ENCODE measurements at places on chromosomes 1 and 21.

GRCh38 chr1:74620242-74620641 lies 53.4 kb downstream of the ERICH3 start:
- no peak for DNase-seq

DNA sequence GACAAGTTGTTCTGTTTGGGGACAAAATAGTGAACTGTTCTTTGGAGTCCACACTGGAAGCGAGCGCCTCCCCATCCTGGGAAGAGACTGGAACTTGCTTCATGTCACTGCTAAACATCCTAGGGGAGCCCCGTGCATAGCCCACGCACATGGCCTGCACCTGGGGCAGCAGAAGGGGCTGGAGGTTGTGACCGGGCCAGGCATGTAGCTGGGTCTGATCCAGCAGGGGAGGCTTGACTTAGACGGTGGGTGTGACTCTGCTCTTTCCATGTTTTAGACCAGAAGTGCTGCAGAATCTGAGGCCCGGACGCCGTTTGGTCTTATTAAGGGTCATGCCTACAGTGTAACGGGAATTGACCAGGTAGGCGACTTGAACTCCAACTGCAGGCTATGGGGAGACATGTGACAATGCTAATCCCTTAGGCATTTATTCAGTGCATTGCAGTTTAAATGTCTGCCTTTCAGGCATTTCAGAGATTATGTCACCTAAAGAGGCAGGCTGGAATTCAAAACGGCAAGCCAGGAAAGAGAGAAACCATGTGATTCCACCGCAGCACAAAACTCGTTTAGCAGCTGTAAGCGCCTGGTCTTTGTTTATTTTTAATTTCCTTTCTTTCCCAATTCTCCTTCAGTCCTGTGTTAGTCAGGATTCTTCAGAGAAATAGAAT lies 21.8 kb downstream of the CAPN9 start:
- DNase-seq: no peak

- DNase-seq: no peak
Measured at GRCh38 chr1:238485057-238485911, 594.6 kb upstream of the ZP4 start.

- no peak for DNase-seq
Measured at GRCh38 chr21:41393876-41394465, 32.1 kb upstream of the MX1 start.

GRCh38 chr1:108070662-108071061 lies 105.7 kb upstream of the VAV3 start:
- DNase-seq: no peak

- no peak for DNase-seq
Measured at GRCh38 chr1:62207187-62207586, 12.5 kb downstream of the L1TD1 start.

DNA sequence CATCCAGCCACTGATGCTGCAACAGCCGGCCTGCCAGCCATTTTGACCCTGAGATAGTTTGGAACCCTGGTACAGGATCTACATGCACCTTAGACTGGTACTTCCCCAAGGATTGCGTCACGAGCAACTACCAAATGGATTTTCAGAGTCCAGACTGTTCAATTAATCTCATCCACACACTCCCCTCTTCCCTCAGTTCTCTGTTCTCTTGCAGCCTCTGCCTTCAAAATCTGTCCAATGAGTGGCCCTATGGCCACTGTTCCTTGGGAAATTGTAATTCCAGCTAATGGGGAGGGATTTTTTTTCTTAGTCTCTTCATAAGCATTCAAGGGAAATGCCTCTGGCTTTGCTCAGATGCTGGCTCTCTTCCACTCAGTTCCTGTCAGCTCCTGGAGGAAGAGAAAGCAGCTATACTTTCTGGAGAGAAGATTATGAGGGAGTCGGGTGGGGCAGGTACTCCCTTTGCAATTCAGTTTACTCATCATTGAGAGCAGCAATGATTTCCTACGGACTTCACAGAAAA lies 19.8 kb upstream of the UAP1 start:
- DNase-seq: no peak

- DNase-seq: peak; percentile 38
Measured at GRCh38 chr21:32641710-32642698, 29.8 kb upstream of the CFAP298 start.

DNA sequence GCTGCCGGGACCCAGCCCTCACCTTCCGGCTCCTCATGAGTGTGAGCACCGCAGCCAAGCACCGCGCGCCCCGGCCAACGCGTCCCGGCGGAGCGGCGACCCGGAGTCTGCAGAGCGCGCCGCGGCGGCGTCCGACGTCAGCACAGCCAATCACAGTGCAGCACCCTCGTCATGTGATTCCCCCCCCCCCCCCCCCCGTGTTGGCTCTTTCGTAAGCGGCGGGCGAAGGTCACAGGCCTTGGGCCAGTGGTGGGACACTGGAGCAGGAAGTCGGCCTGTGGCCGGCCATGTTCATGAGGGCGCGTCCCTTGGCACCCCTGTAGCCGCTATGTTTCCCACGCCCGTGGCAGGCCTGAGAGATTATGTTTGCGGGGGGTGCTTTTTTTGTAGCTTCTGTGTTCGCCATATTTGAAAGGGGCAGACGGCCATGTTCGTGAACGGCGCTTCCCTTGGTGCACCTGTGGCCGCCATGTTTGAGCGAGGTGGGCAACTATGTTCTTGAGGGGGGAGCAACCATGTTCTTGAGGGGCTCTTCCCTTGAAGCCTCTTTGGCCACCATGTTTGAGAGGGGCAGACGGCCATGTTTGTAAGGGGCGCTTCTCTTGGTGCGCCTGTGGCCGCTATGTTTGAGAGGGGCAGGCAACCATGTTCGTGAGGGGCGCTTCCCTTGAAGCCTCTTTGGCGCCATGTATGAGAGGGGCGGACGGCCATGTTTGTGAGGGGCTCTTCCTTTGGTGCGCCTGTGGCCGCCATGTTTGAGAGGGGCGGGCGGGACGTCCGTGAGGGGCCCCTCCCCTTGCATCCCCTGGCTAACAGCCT lies at the start of gene C1orf174:
Gene C1orf174 (minus strand): TSS at position 123 of the 819 bp plus-strand sequence. CDS start 86 bp downstream, at position 37.
- peak; percentile 96 for DNase-seq

- no peak for DNase-seq
Measured at GRCh38 chr21:34335316-34335715, 28.5 kb upstream of the KCNE2 start.

GRCh38 chr21:22842875-22843274 lies 1844.7 kb downstream of the NCAM2 start:
- DNase-seq: no peak

- DNase-seq: no peak
Measured at GRCh38 chr1:200973937-200974657, 49.4 kb downstream of the KIF21B start.

DNA sequence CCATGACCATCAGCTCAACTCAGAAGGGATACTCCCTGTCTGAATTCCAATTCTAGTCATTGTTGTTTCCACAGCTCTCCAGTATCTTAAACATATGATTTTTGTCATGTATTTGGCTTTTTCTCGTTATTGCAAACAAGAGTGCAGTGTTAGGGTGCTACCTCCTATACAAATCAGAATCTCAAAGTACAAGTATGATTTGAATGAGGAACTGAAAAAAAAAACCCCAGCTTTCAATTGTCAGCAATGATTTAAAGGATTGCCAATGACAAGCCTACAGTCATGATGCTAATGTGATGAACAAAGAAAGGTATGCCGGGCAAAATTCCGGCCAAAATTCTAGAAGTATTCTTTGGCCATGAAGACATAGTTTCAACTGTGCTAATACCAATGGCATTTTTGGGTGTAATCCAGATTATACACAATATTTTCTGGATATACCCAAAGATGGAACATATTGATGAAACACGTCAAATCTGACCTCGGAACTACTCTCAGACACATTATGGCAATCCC lies 14.9 kb downstream of the TMEM35B start:
- DNase-seq: no peak

GRCh38 chr21:33874161-33874560 lies 41.4 kb downstream of the ATP5PO start:
- no peak for DNase-seq

DNA sequence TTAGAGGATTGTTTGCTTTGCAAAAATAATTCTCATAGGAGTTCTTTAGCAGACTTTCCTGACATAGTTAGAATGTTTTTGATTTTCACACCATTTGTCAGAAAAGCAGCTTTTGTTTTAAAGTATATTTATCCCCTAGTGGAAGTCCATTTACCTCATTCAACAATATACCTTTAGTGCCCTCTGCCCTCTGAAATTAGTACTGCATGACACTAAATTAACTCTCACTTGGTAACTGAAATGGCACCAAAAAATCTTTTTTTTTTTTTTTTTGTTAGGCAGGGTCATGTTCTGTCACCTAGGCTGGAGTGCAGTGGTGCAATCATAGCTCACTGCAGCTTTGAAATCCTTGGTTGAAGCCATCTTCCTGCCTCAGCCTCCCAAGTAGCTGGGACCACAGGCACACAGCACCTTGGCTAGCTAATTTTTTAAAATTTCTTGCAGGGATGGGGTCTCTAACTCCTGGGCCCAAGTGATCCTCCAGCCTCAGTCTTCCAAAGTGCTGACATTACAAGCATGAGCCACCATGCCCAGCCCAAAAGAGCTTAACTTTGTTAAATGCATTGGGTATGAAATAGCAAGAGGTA lies 13.6 kb downstream of the LRRC42 start:
- no peak for DNase-seq

- DNase-seq: no peak
Measured at GRCh38 chr1:202953392-202953791, 4.7 kb downstream of the ADIPOR1 start.

- DNase-seq: peak; percentile 70
Measured at GRCh38 chr1:2240270-2241156, 12.4 kb downstream of the SKI start.

GRCh38 chr1:92853299-92853698 lies 21.5 kb downstream of the RPL5 start:
- DNase-seq: no peak

GRCh38 chr1:30886710-30887428 lies 21.7 kb downstream of the SDC3 start:
- no peak for DNase-seq

- no peak for DNase-seq
Measured at GRCh38 chr1:89652373-89652772, 19.5 kb downstream of the LRRC8C start.

DNA sequence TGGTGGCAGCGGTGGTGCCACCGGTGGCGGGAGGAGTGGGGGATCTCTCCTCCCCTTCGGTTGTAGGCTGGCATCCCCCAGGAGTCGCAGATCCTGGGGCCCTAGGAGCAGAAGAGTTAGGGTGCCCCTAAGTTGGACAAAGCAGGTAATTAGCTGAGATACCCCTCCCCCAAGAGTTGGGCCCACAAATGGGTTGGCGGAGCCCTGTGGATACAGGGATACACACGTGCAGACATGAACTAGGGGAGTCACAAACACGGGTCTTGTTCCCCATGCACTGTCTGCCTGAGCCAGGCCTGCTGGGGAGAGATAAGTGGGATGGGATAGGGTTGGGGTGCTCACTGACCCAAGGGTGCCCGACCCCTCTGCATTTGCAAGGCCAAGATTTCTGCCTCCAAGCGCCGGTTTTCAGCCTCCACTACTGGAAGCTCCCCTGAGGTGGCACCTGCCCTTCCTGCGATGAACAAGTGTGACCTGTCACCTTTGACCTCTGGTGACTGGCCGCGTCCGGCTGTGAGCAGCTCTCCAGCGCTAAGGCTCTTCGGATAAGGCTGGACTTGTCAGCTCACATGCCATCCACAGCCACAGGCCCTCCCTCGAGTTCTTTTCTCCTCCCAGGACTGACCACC lies 1.8 kb downstream of the CCDC17 start:
- no peak for DNase-seq

DNA sequence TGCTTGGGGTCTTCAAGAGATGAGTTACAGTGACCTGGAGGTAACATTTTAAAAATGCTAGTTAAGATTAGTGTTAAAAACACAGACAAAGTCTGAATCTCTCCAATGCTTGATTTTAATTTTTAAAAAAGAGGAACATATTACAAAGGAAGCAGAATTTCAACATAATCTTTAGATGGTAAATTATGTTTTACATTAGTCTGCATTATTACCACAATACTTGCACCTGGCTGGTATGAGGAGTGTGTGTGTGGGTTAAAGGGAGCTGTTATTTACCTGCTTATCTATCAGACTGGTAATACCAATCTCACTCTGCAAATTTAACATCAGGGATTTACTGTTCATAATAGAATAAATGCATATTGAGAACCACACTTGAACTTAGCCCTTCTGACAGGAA lies 10.3 kb upstream of the KCNJ15 start:
- DNase-seq: no peak

DNA sequence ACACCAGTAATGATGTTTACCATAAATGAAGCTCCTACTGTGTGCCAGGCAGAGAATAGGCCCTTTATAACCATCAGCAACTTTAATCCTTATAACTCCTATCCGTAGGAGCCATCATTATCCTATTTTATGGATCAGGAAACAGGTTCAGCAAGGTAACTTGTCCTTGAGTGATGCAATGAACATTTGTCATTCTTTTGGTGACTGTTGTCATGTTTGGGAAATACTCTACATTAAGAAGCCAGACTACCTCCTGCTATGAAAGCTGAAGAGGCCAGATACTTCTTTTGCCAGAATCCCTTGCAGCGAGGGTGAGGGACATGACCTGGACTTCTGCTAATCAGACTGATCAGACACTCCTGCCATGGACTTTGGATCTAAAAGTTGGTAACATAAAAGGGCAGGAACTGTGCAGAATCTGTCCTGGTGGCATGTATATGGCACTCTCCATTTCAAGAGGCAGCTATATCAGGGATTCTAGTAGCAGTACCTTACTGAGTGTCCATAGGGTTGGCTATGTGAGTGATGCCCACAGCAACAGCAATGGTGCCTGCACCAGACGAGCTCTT lies 33.1 kb upstream of the SRRM1 start:
- no peak for DNase-seq

DNA sequence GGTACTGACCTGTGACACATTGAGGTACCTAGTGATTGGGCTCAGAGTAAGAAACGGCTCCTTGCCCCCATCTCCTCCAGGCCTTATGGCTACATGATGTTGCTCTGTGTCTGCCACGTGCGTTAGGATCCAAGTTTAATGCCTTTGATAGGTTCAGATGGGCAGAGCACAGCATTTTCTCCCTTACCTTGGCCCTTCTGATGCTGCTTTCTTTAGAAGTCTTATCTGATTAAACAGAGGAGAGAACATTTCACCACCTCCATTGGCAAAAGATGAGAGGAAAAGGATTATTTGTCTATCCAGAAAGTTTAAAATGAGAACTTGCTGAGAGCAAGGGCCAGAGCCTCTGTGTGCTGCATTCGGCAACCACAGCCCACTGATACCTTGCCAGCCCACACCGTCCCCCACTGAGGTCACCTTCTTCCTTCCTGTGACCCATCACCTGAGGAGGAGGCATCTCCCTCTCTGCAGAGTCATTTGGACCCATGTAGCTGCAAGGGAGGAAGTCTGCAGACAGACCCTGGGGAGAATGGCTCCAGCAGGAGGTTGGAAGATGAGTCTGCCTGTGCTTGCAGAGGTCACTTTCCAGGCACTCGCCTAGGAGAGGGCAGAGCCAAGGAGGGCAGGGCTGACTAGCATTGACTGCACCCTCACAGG lies 16.7 kb downstream of the SHISA4 start:
- no peak for DNase-seq

GRCh38 chr1:22284906-22285548 lies 142.1 kb upstream of the WNT4 start:
- peak; percentile 7 for DNase-seq

Data from dorsolateral prefrontal cortex (tissue), 122 donors.